Activated naive CD8-positive, alpha-beta T cell treated with anti-CD3 and anti-CD28 coated beads for 36 hours (primary cell): ENCODE measurements at places on chromosomes 11 and 22. TPM values are rescaled to one million over a fixed set of nuclear protein-coding genes. Genes with fewer than 3 reads are reported as not detected.

OR2D2 gene
- not detected for total RNA-seq

TH gene
- not detected for total RNA-seq

GRIK4 gene
- 0.43 TPM for total RNA-seq

DNA sequence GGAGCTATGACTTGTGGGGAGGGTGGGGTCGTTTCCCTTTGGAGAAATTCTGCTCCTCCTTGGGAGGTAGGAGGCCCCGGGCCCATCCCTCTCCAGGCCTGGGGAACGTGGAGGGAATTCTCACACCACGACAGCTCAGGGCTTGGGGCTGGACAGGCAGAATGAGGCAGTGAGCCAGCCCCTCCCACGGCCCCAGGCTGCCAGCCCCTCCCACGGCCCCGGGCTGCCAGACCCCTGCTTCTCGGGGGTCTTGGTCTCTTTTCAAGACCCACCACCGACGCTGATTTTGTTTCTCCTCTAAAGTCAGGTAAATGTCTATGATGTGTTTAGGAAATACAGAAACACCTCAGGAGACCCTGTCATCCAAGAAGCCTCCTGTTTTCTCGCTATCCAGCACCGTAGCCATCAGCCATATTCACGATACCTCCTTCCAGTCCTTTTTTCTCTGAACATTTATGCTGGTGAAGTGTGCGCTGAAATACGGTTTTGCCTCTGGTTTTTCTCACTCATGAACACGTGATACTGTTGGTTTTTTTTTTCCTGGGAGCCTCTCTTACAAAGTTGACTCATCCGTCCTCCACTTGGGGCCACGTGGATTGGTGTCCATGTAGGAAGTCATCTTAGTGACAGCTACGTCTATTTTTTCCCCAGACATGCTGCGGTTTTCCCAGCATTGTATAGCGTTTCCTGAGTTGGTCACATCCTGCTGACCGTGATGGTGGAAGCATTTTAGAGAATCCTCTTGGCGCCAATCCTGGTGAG, 1219.6 kb downstream of the BRD1 start:
- DNase-seq: no peak

GRCh38 chr22:36797911-36798673, 18.7 kb downstream of the PVALB start:
- no peak for DNase-seq

DNA sequence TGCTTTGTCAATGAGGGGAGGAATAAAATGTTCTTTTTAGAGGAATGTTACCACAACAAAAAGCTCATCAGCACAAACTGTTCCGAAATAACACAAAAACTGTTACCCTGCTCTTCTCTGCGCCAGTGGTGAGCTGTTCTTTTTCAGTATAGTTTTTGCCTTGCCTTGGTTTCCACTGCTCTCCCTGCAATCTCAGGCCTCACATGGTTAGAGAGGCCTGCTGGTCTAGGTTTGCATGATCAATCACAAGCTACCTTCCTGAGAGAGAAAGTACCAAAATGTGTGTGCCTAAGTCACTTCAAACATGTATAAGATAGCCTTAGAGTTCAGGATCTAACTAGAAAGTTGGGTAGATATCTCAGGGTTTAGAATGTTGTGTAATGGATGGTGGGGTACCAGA, 114.6 kb downstream of the STIM1 start:
- peak; percentile 21 for DNase-seq

- DNase-seq: no peak
Observed at GRCh38 chr11:91984033-91984584, 240.5 kb upstream of the FAT3 start.

GRCh38 chr11:71498091-71498490, 29.0 kb upstream of the KRTAP5-7 start:
- DNase-seq: no peak

DNA sequence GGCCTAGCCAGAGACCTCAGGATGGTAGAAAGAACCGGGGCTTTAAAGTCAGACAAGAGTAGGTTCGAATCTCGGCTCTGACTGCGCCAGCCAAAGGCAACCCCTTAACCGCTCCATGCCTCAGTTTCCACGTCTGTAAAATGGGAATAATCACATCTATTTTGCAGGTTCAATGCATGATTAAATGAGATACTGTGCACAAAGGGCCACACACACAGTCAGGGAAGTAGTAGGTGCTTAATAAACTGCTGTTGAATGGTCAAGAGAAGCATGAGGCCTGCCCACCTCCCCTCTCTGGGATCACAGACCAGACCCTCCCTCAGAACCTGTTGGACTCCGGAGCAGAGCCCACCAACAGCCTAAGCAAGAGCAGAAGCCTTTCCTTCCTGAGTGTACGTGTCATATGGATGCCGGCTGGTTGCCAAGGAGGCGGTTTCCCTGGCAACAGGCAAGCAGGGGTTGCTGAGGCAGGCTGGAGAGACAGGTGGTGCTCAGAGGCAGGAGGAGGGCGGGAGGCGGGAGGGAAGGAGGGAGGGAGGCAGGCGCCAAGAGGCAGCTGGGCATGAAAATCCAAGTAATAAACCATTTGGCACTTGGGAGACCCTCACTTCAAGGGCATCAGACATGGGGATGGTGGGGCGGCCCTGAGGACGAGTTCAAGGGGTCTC, 43.9 kb downstream of the NFAM1 start:
- DNase-seq: no peak

DNA sequence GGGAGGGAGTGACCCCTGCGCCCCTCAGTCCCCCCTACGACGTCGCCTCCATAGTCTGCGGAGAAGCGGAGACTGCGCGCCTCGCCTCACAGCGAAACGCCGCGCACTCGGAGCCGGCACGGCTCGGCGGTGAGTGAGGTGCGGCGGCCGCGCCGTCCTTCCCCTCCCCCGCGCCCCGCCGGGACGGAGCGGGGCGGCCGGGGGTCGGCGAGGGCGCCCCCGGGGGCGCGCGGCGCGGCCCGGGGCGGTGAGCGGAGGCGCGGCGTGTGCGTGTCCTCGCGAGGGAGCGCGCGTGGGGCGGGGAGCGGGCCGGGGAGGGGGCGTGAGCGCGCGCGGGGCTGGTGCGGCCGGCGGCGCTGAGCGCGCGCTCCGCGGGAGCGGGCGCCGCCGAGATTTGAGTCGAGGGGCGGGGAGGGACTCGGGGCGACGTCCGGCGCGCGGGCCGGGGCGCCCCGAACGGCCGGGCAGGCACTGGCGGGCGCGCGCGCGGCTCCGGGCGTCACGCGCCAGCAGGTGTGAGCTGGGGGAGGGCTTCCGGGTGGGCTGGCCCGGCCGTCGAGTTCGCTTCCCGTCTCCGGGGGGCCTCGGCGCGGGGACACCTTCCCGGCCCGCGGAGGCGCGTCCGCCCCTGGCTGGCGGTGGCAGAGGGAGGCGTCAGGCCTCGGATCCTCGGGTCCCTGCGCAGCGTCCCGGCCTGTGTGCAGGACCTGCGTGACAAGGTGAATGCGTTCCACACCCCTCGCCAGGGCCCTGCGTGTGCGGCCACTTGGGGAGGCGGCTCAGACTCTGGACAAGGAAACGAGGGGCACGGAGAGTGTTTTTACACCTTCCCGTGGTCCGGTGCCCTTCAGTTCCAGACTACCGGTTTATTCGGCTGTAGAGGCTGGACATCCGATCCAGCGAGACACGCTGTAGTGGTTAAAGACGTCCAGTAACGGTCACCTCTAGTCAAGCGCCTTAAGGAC, 50.4 kb downstream of the FAM83F start:
- peak; percentile 89 for DNase-seq
